ENCODE measurements at places on chromosomes 2 and 18.

- no peak for DNase-seq
Observed at GRCh38 chr18:79574938-79575525, 104.6 kb upstream of the CTDP1 start.

DNA sequence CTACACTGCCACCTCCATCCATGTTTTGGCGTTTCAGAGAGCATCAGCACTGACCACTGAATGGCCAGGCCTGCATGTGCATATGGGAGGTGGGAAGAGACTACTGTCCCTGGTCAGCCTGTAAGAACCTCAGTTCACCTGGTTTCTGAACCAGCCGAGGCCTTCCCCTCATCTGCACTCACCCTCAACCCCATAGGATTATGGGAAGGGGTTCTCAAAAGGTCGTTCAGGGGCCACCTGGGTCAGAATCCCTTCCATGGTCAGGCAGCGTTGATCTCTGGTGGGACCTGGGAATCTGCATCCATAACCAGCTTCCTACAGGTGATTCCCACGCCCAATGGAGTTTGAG lies 36.7 kb downstream of the TET3 start:
- no peak for DNase-seq

DNA sequence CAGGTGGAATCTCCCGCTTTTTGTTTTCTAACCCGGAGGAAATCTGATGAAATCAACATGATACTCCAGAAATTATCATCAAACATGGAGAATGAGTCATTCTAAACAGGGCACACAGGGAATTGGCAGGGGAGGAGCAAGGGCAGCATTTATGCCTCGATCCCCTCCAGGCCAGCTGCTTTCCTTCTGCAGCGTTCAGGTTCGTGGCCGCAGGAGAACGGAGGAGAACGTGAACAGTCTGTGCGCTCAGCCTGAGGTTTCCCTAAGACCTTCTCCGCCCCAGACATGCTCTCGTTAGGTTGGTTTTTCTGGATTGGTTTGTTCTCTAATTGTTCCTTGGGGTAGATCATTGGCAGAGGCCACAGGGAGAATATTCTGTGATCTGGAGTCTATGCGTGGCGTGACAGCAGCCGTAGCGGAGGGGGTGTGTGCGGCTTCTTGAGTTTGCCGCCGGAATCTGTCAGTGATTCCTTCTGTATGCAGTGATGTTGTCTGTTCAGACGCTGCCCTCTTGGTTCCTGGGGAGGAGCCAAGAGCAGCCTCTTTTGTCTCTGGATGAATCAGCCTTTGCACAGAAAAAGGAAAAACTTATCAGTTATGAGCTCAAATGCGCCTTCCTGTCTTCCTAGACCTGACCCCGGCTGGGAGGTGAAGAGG lies 75.9 kb downstream of the SH3BP4 start:
- DNase-seq, result peak; percentile 59

GRCh38 chr2:101609433-101609832 lies 88.1 kb upstream of the MAP4K4 start:
- no peak for DNase-seq

- DNase-seq, result no peak
Observed at GRCh38 chr2:70771446-70771845, 3.4 kb upstream of the ADD2 start.

DNA sequence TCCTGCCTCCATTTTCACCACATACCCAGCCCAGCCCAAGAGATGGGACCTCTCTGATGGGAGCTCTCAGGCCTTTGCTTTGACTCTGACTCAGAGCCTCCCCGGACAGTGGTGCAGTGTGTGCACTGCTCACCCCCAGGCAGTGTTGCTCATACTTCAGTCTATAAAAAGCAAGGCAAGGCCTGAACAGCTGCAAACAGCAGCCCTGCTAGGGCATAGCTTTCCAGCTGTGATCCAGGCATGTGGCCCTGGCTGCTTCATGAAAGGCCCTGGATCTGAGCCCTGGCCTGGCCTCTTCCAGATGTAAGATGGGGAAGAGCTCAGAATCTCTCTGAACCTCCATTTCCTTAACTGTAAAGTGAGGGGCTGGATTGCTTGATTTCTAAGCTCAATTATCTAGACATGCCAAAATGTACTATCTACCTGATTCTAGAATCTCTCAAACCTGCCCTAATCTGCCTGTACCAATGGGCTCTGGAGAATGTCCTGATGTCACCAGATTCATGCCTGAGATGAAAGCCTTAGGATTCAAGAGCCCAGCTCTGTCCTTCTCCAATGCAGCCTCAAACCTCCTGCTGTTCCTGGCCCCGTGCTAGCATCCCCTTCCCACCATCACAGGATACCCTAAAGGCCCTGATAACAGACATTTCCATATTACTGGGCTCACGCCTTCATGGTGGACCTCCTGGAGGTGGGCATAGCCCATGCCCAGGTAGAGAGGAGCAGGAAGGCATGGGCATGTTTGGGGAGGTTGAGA lies 206.9 kb downstream of the ARL4C start:
- DNase-seq, result peak; percentile 76

GRCh38 chr2:27993950-27994728 lies 103.6 kb downstream of the BABAM2 start:
- DNase-seq, result no peak

DNA sequence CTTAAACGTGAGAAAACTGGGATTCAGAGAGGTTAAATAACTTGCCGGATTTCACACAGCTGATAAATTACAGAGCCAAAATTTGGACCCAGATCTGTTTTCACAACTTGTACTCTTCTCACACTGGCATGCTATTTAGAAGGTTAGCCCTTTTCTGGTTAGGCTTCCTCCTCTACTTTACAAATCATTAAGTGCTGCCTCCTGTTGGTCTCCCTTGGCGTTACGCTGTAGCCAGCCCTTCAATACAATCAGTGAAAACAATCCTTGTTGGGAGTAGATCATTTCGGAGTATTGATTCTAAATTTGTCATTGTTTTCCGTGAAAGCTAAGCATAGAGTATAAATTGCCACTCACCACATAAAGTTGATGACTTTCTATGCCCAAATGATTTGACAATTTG lies 153.5 kb downstream of the ARHGAP15 start:
- no peak for DNase-seq

DNA sequence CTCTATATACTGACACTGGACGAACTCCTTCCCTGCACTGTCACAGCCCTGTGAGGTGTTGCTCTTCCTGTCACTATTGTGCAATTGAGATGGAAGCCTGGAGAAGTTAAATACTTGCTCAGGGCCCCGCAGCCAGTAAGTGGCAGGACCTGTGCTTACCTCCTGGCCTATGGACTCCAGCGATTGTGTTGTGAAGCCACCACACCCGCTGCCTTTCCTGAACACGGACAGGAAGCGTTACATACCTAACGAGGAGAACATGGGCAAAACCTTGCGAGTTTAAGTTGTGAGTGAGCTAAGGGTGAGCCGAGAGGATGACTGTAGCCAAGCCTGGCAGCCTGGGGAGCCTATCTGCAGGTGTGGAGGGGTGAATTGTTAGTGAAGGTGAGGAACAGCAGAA lies 26.1 kb downstream of the RAB31 start:
- DNase-seq, result no peak

GRCh38 chr2:60453872-60454271 lies 99.6 kb downstream of the BCL11A start:
- DNase-seq, result no peak

- DNase-seq, result peak; percentile 58
Observed at GRCh38 chr2:196719110-196719872, 79.8 kb downstream of the CCDC150 start.

- DNase-seq, result no peak
Observed at GRCh38 chr2:190051223-190051622, 11.3 kb downstream of the MSTN start.

DNA sequence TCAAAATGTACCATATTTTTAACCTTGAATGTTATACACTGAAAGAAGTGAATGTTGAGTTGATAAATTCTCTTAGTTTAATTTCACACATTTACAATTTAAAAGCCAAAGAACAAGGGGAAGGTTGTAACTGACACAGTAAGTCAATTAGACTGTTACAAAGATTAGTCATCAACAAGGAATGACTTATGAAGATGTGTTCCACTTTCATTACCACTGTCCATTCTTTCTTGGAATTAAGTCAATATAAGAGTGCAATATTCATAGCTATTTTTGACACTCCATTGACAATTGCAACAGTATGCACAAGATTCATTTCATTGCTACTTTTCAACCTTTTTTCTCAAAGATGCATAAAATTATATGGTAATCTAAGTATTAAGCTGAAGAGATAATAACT lies 291.3 kb downstream of the RIT2 start:
- DNase-seq, result no peak

DNA sequence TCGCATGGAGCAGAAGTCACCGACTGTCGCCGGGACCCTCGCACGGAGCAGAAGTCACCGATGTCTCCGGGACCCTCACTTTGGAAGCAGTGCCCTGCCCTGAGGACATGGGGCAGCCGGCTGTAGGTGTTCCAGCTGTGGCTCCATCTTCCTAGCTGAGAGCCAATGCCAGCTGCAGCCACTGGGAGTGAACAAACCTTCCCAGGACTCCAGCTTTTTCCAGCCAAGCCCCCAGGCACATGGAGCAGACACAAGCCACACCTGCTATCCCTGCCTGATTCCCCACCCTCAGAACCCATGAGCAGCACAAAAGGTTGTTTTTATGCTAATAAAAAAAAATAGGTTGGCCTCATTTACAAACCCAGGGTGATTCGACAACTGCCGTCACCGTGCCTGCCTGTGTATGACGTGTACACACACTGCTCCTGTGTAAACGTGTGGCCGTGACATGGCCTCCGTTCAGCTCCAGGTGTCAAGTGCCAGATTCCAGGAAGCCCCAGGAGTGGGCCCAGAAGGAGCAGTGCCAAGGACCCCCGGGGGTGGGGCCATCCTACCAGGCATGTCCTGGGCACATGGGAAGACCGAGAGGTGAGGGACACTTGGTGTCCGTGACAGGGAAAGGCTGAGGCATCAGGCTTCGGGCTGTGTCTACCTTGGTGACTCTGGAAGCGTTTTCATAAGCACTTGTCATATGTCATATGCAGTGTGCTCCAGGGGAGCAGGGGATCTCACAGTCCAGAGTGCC lies 91.5 kb downstream of the EIPR1 start:
- no peak for DNase-seq

DNA sequence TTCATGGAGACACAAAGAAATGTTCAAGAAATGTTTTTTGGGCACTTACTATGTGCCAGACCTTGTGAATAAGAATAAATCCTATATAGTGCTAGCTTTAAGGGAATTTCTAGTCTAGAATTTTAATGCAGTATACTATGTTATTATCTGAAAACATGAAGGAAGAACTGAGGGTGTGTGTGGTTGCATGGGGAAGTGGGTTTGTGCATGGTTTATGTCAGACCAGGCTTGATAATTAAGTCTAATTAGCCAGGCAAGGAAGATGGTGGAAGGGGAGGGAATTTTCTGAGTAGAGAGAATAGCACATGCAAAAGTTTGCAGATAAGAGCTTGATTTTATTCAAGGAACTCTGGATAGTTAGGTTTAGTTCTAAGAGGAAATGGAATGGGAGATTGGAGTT lies 6.5 kb downstream of the RBBP8 start:
- no peak for DNase-seq

- DNase-seq, result no peak
Observed at GRCh38 chr2:161230959-161231358, 70.7 kb downstream of the TANK start.

DNA sequence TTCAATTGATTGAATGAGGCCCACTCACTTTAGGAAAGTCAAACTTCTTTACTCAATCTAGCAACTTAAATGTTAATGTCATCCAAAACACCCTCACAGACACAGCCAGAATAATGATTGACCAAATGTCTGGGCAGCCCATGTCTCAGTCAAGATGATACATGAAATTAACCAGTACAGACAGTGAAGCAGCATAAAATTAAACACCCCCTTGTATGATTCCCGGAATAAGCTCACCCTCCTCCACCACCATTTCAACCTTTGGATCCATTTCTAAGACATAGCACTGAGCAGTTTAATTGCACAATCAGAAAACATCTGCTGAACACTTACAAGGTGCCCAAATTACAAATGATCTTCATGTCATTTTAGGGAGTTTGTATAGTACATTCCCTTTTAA lies 570.7 kb upstream of the ID2 start:
- no peak for DNase-seq

DNA sequence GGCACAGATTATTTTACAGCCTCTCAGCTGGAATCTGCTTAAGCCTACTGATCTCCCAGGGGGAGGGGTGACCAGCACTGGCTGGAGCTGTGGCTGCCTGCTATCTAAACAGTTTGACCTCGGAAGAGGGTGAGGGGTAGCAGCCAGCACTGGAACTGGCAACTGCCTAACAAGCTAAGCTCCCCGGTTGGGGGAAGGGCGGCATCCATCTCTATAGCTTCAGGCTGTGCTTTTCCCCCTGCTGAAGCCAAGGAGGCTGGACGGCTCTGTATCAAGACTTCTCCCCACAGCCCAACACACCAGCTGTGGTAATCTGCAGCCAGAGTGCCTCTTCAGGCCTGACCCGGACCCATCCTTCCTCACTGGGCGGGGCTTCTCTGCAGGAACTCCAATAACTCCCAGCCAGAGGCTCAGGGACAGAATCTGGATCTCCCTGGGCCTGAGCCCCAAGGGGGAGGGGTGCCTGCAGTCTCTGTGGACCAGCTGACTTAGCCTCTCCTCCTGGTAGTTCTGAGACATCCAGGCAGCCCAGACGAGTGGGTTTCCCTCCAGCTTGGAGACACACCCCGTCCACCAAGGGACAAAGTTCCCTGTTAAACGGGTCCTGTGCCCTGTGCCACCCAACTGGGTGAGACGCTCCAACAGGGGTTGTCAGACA lies 560.2 kb downstream of the LRP1B start:
- no peak for DNase-seq

- DNase-seq, result no peak
Observed at GRCh38 chr2:46298272-46298521, 990 bp downstream of the EPAS1 start.

GRCh38 chr2:239807568-239807967 lies 217.6 kb downstream of the NDUFA10 start:
- DNase-seq, result no peak

DNA sequence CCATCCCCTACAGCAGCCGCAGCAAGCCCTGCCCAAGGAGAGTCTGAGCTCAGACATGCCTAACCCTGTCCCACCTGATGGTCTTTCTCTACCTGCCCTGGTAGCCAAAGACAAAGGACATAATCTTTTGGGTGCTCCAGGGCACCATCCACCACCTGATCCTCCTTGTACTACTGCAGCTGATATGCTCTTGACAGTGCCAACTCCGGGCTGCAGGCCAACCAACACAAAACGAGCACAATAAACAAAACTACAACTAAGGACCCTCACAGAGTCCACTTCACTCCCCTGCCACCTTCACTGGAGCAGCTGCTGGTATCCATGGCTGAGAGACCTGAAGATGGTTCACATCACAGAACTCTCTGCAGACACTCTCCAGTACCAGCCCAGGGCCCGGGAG lies 106.3 kb downstream of the GRB14 start:
- no peak for DNase-seq

DNA sequence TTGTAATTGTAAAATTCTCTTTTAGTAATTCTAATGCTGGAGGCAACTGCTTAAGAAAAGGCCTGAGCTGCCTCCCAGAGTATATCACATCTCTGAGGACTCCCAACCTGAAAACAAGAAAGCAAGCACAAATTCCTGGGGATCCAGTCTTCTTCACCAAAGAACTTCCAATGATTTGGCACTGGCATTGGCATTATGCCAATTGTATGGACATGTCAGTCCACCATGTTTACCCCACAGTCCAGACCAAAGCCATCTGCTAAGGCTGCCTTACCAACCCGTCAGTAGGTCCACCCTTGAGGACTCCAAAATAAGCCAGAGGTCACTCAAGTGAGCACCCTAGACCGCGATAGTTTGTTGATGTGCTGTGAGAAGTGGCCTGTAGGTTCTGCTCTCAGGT lies 263.1 kb downstream of the RND3 start:
- no peak for DNase-seq

GRCh38 chr2:110979471-110980338 lies 141.0 kb upstream of the BCL2L11 start:
- no peak for DNase-seq

- DNase-seq, result no peak
Observed at GRCh38 chr2:213315168-213315876, 31.1 kb downstream of the SPAG16 start.

Measured in EL (cell line).